ENCODE measurements at places on chromosomes 16 and 17.

- DNase-seq: peak; percentile 69
These were observed 204.5 kb upstream of the RPL38 start for GRCh38 chr17:73998653-73999645.

- DNase-seq: no peak
These were observed 181.5 kb upstream of the GSE1 start for GRCh38 chr16:85431431-85432124.

DNA sequence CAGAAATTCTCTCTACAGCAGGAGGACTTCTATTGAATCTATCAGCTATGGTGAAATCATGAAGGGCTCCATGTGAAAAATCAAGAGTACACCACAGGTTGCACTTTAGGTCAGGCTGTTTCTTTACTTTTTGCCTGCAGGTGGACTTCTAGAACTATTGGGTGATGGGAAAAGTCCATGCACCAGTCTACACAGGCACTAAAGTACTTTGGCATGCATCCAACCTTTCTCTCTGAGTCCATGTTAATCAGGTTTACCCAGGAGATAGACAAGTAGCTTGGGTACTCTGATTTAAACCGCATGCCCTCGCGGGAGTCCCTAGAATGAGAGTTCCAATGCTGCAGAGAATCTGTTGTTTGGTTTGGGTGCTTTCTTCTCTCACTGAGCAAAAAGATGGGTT lies 9.1 kb upstream of the ANKFN1 start:
- no peak for DNase-seq

GRCh38 chr16:81280393-81280792 lies 34.4 kb upstream of the GAN start:
- DNase-seq: no peak

DNA sequence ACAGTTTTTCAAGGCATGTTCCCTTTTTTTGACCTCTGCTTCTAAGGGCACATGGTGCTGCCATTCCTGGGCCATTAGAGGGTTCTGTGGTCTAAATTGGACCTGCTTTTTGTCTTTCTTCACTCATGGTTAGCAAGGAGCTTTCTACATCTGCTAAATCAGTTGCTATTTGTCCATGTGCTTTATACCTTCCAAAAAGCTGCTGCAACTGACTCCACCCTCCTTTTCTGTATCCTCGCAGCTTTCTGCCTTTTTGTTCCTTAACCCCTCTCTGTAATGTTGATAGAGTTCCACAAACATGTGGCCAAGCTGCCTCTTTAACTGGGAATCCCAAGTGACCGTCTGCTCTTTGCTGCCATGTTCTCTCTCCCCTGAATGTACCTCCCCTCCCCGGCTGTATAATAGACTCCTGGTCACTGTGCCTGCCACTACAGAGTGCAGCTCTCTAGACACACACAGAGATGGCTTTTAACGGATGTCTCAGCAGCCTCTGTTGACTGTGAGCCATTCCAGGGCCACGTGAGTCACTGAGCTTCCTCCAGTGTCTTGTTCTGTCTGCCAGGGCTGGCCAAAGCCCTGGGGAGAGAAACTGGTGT lies 57.4 kb upstream of the TEKT3 start:
- DNase-seq: no peak

GRCh38 chr17:59533694-59534093 lies 31.7 kb upstream of the DHX40 start:
- DNase-seq: no peak

GRCh38 chr17:1365445-1366039 lies 34.5 kb downstream of the YWHAE start:
- DNase-seq: peak; percentile 84

DNA sequence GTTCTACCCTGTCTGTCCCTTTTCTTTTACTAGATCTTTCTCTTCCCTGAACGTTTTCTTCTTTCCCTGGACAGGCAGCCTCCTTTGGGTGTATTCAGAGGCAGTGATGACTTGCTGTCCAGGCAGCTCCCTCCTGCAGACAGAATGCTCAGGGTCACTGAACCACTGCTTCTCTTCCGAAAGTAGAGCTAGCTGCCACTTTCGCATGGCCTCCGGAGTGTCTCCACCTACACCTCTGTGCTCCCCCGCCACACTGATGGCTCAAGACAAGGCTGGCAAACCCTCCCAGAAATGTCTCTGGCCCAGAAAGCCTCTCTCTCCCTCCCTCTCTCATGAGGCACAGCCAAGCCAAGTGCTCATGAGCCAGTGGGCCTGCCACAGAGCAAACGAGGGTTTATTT lies 207.8 kb downstream of the CDRT15L2 start:
- DNase-seq: no peak

DNA sequence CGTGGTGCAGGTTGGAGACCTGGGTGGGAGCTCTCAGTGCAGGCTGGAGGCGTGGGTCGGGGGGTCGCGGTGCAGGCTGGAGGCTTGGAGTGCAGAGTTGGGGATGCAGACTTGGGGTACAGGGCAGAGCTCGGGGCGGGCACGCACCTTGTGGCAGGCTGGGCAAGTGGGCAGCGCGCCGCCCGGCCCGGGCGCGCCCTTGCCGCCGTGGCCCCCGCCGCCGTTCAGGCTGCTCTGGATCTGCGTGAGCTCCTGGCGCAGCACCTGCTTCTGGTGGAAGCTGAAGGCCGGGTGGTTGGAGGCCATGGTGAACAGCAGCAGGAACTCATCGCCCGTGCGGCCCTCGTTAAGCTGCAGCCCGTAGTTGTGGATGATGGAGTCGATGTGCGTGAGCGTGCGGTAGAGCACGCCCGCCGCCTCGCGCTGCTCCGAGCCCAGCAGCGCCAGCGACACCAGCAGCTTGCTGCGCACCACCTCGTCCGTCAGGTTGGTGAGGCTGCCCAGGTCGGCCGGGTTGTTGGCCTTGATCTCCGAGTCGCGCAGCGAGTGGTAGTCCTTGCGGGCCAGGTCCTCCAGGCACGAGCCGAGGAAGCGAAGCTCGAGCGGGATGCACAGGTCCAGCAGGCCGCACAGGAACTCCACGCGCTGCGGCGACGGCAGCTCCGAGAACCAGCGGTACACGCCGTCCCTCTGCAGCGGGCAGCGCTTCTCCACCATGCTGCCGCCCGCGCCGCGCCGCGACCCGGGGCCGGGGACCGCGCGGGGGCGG lies 1.1 kb downstream of the ZCCHC14 start:
- DNase-seq: peak; percentile 51

DNA sequence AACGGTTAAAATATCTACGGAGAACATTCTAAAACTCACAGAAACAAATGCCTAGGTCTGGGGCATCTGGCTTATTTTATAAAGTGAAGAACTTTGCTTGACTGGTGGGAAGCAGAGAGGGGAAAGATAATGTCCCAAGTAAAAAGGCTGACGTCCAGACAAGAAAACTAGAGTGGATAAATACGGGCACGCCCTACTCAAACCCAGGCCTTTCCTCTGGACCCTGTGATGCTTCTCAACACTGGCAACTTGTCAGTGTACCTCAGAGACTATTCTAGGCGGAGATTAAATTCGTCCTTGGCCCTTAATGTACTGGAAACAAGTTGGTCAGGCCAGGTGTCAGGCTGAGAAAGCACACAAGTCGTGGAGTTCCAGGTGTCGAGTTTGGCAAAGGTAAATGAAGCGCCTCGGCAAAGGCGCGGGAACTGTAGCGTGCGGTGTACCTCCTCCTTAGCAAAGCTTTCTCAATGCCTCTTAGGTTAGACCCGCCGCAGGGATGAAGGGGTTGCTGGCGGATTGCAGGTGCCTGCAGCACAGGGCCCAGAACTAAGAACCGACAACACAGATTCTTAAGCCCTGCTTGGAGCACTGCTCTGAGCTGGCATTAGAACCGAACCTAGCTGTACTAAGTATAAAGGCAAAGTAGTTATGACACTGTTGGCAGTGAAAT lies 668 bp upstream of the UNK start:
- DNase-seq: peak; percentile 55

DNA sequence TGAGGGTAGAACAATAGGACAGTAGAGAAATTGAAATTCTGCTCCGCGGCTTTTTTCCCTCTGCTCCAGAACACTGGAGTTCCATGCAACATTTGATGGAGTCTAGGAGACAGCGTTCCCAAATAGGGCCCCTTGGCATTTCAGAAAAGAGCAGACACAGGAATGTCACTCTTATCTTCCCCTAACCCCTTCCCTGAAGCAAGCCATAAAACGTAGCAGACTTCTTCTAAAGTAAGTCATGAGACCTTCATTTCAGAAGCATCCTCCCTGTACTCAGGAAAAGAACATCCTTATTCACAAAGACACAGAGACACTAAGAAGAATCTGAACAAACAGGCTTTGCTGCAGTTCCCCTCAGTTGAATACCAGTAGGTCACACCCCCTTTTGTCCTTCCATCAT lies 296.1 kb upstream of the SOX9 start:
- no peak for DNase-seq

- no peak for DNase-seq
These were observed 124.0 kb downstream of the SEC14L1 start for GRCh38 chr17:77264617-77265230.

GRCh38 chr17:57507828-57508227 lies 237.3 kb downstream of the CCDC182 start:
- no peak for DNase-seq
